ENCODE measurements at places on chromosomes 6 and 20. TPM values are rescaled to one million over a fixed set of nuclear protein-coding genes. Genes with fewer than 3 reads are reported as not detected.

Gene ACTL10
- total RNA-seq: 1.5 TPM

Gene MDC1
- total RNA-seq: 39.0 TPM

Gene RAD21L1
- total RNA-seq: not detected

Gene CFB
- 13.1 TPM for total RNA-seq

Gene EEF1A1
- 9,463 TPM for total RNA-seq

Gene C20orf141
- total RNA-seq: not detected

Gene VTA1
- 39.7 TPM for total RNA-seq

Gene PDCD2
- 45.5 TPM for total RNA-seq

Gene MAFB
- 236 TPM for total RNA-seq

Gene MOG
- total RNA-seq: not detected

Gene TFAP2B
- not detected for total RNA-seq

Gene ATRN
- total RNA-seq: 31.1 TPM

Gene MTRF1L
- total RNA-seq: 30.6 TPM

Gene TREM1
- total RNA-seq: 14.8 TPM

Gene PHF20
- total RNA-seq: 53.6 TPM

Gene TNF
- total RNA-seq: 14.1 TPM

Gene SCRT2
- total RNA-seq: not detected

Gene OLIG3
- not detected for total RNA-seq

Gene PRDM13
- total RNA-seq: not detected

Gene MYL9
- 369 TPM for total RNA-seq

Gene LPIN3
- 6.8 TPM for total RNA-seq

Gene PPP1R16B
- 47.4 TPM for total RNA-seq

Gene GLP1R
- not detected for total RNA-seq

Gene RNASET2
- total RNA-seq: 303 TPM

Gene TJAP1
- 32.6 TPM for total RNA-seq

Gene HEY2
- total RNA-seq: 3.0 TPM

Gene EYA2
- total RNA-seq: 0.26 TPM

Gene CCDC170
- total RNA-seq: 2.6 TPM

Gene RIMS1
- not detected for total RNA-seq

Gene OR2B6
- total RNA-seq: not detected

Gene SMAP1
- total RNA-seq: 20.6 TPM

Gene KCNQ5
- 4.4 TPM for total RNA-seq

Gene RFX6
- total RNA-seq: not detected

Gene RIPOR3
- total RNA-seq: 6.0 TPM

Gene COL20A1
- total RNA-seq: not detected

Gene SNAI1
- total RNA-seq: 10.0 TPM

Gene LTV1
- total RNA-seq: 16.3 TPM

Gene CNBD2
- 7.4 TPM for total RNA-seq

Gene MLIP
- total RNA-seq: not detected

Gene LCA5
- total RNA-seq: 2.3 TPM

Gene SNRPB
- total RNA-seq: 173 TPM

Gene RCAN2
- total RNA-seq: 8.0 TPM

Gene GJA10
- not detected for total RNA-seq

Gene FAM50B
- total RNA-seq: 8.0 TPM

Gene MROH8
- total RNA-seq: 3.3 TPM

Gene HLA-DQA2
- total RNA-seq: 22.7 TPM

Gene HMGA1
- total RNA-seq: 73.5 TPM

Gene TLDC2
- not detected for total RNA-seq

Gene C6orf52
- total RNA-seq: 1.1 TPM

All from spleen (tissue), 13 donors.